ENCODE measurements at places on chromosomes 6 and 20.

- peak; percentile 44 for DNase-seq
Observed at GRCh38 chr6:166952121-166952520, 4.2 kb downstream of the RNASET2 start.

- DNase-seq = no peak
Observed at GRCh38 chr20:24609757-24610156, 140.3 kb downstream of the SYNDIG1 start.

- DNase-seq = no peak
Observed at GRCh38 chr20:33506576-33506975, 16.7 kb downstream of the CBFA2T2 start.

DNA sequence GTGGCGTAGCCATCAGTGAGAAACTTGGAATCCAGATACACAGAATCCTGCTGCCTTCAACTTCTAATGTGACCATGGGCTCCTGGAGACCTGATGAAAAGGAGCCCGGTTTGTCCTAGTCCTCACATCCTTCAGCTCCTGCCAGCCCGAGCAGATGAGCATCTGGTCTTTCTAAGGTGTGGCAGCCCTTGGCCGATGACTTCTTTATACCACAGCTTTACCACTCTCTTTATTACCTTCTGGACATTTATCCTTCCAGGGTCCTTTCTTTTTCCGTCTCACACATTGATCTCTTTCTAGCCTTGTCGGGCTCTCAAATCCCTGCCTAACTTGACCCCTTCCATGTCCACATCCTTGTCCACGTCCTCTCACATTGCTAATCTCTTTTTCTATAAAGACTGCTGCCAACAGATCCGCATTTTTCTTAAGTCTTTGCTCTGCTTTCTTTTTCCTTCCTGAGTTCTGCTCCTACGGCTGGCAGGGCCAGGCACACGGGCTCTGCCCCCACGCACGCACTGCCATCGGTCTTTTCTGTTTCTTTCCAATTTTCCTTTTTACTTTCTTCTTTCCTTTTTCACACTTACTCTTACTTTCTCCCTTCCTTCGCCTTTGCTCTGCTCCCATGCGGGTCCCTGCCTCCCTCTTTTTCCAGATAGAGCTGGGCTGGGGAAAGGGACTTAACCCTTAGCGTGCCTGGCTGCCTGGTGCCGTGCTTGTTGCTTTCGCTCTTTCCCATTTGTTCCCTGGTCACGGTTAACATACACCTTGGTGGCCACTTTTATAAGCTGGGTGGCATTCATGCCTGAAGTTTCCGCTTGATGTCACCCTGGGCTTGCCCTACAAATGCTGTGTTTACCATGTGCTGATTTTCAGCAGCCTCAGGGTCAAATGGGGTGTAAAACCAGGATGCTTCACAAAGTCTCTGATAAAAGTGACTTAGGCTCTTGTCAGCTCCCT lies 9.4 kb upstream of the GMPR start:
- DNase-seq = no peak

- no peak for DNase-seq
Observed at GRCh38 chr20:63846888-63847236, 14.4 kb upstream of the ABHD16B start.

DNA sequence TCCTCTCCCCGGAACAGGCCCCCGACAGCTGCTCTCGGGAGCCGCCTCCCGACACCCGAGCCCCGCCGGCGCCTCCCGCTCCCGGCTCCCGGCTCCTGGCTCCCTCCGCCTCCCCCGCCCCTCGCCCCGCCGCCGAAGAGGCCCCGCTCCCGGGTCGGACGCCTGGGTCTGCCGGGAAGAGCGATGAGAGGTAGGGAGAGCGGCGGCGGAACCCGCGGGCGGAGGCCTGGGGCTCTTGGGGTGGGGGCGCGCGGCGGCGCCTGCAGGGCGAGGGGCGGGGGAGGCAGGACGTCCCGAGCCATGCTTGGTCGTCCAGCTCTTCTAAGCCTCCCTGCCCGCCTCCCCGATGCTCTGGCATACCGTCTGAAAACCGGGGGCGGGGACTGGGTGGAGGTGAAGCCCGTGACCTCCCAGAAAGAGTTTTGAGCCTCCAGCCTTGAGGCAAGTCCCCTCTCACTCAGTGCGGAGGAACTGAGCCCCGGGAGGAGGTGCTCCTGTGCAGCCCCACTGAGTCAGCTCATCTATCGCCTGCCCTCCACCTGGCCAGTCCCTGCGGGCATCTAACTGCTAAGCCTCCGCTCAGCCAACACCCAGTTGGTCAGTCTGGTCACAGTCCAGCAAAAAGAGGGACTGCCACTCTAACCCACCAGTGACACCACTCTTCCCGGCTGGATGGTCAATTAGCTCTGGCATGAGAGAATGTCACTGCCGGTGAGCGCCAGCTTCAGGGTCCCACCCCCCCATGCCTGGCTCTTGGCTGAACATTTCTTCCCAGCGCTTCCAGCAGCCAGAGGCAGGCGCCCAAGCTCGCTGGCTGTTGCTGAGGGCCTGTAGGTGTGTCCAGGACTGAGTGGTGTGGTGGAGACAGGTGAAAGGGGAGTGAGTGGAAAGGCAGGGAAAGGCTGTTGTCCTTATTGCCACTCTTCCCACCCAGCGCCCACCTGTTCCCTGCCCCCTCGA lies 482 bp downstream of the DDR1 start:
- peak; percentile 64 for DNase-seq

- no peak for DNase-seq
Observed at GRCh38 chr6:156461647-156462046, 315.5 kb upstream of the ARID1B start.

GRCh38 chr6:140850438-140850837 lies 1282.3 kb upstream of the GJE1 start:
- no peak for DNase-seq

GRCh38 chr20:33065785-33066184 lies 12.1 kb downstream of the BPIFB3 start:
- DNase-seq = no peak

GRCh38 chr6:41449399-41450245 lies 96.6 kb upstream of the FOXP4 start:
- DNase-seq = no peak

DNA sequence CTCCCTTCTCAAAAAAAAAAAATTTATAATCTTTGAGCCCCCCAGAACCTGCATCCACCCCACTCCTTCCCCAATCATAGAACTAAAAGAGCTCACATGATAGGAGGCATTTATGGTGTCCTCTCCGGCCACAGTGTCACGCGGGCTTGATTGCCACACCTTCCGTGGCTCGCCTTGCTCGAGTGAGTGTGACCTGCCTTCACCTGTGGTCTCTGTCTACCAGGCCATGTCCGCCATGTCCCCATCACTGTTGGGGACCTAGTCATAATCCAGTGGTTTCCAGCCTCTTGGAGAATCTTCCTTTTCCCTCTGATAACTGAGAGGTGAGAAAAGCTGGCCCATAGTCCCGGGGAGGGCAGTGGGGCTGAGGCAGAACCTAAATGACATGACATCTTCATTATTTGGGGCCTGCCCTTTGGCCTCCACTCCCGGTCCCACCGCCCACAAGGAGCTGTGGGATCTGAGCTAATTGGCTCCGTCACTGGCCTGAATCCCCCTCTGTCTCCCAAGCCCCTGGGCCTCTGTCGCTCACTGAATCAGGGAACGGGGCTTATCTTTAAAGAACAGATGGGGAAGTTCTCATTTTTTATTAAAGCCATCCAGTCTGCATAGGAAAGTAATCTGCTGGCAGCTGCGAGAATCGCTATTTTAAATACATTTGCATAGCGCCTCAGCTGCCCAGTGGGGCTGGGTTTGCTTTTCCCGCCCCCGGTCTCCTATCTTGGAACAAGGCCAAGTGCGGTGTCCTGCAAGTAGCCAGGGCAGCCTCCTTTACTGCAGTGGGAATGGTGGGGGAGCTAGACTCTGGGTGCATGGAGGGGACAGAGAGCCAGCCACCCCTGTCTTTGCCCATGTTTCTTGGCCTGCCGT lies 197.6 kb upstream of the PMEPA1 start:
- no peak for DNase-seq

GRCh38 chr6:110355727-110356126 lies 2.4 kb downstream of the METTL24 start:
- DNase-seq = no peak

GRCh38 chr6:92125681-92126080 lies 1293.7 kb downstream of the EPHA7 start:
- DNase-seq = no peak

- peak; percentile 58 for DNase-seq
Observed at GRCh38 chr6:88780714-88781389, 182.6 kb downstream of the RNGTT start.

DNA sequence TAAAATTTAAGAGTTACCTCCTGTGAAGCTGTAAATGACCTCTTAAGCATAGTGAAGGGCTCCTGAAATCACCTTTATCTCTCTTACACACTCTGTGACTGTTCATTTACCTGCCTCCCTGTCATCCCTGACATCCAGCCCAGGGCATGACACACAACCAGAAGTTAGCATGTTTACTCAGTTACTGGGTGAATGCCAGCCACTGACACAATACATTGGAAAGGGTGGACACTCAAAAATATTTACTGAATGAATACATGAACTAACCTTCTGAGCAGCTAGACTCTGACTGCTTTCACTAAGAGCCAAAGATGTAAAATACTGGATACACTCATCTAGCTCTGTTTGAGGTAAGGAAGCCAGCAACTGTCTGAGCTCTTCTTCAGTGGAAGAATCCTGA lies 25.3 kb downstream of the SERAC1 start:
- DNase-seq = no peak

- no peak for DNase-seq
Observed at GRCh38 chr20:32434434-32434833, 76.3 kb downstream of the ASXL1 start.

DNA sequence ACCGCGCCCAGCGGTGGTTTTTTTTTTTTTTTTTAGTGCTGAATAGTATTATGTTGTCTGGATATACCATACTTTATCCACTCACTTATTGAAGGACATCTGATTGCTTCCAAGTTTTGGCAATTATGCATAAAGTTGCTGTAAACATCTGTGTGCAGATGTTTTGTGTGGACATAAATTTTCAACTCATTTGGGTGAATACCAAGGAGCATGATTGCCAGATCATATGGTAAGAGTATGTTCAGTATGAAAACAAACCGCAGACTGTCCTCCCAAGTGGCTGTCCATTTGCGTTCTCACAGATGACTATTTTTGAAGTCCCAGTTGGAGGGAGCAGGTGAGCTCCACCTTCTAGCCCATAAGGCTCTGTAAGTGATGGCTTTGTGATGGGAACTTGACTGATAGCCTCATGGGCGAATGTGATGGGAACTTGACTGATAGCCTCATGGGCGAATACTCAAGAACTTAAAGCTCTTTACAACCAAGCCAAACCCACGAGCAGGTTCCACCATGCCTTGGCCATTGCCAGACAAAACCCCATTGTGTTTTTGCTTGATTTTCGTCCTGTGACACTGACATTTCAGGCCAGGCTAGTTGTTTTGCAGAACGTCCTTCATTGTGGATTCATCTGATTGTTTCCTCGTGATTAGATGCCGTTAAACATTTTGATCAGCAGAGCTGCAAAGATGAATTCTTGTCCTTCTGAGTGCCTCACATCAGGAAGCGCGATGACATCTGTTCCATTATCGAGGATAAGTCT lies 51.0 kb downstream of the ZBTB2 start:
- no peak for DNase-seq

DNA sequence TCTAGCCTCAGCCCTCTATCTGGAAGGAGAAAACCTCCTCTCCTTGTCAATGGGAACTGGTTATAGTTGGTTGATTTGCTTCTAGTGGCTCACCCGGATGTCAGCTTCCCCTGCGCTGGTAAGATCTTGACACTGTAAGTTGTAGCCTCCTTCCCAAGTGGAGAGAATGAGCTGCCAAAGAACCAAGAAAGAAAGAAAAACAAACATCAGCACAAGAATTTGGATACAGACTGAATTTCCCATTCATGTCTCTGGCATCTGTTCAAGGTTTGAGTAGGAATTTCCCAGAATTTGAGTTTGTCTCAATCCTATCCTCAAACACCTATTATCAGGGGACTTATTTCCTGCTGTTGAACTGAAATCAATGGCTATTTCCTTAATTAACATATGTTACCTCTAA lies 44.1 kb downstream of the ELOVL2 start:
- DNase-seq = no peak

DNA sequence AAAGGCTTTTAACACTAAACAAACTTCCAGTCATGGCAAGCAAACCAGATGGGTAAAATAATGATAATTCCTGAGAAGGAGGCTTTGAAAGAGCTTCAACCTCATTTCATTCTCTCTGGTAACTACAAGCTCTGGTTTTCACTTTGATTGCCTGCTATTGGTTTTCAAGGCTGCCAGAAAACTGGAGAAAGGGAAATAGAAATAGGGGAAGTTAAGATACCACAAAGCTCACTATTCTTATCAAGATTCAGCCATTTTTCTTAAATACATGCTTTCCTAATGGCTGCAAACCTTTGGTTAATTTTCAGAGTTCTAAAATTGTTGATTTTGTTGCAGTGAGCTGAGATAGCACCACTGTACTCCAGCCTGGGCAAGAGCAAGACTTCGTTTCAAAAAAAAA lies 42.5 kb upstream of the NELFCD start:
- DNase-seq = no peak

DNA sequence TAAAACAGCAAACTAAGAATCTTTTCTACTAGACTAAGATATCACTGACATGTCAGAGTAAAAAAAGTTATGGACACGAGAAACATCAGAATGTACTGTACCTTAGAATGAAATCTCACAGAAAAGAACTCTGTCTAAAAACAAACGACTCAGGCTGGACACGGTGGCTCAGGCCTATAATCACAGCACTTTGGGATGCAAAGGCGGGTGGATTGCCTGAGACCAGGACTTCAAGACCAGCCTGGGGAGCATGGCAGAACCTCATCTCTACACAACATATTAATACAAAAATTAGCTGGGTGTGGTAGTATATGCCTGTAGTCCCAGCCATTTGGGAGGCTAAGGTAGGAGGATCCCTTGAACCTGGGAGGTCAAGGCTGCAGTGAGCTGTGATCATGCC lies 122.6 kb downstream of the PRND start:
- no peak for DNase-seq

Data from stimulated activated CD4-positive, alpha-beta T cell treated with anti-CD3 and anti-CD28 coated beads, Interleukin-2, amount 100 ng/mL, for 24 hours (primary cell).